Neural crest cell (in vitro differentiated cells): ENCODE measurements at places on chromosomes 7 and 10. TPM values are rescaled to one million over a fixed set of nuclear protein-coding genes. Genes with fewer than 3 reads are reported as not detected.

DNA sequence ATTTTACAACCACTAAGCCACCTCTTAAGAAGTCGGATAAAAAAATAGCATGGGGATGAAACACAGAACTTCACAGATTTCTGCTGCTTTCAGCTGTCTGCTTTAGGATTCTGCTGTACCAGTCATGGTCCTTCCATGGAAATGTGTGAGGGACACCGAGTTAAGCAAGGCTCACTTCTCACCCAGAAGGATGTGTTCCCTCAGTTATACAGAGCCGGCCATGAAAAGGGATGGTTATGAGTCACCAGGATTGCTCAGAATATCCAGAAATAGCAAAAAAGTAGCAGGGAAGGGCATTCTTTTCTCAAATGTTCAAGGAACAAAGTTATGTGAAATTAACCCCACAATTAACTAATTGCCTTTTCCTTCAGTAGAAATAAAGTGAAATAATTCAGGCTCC is 124.4 kb downstream of the AMPH start:
- DNase-seq: no peak
- H3K4me3 ChIP-seq: no peak overlapping the region
- H3K27me3 ChIP-seq: peaks cover 43% of the 10 kb centered on the region
- no peaks in the 10 kb centered on the region for H3K36me3 ChIP-seq
- H3K27ac ChIP-seq: no peak overlapping the region

DNA sequence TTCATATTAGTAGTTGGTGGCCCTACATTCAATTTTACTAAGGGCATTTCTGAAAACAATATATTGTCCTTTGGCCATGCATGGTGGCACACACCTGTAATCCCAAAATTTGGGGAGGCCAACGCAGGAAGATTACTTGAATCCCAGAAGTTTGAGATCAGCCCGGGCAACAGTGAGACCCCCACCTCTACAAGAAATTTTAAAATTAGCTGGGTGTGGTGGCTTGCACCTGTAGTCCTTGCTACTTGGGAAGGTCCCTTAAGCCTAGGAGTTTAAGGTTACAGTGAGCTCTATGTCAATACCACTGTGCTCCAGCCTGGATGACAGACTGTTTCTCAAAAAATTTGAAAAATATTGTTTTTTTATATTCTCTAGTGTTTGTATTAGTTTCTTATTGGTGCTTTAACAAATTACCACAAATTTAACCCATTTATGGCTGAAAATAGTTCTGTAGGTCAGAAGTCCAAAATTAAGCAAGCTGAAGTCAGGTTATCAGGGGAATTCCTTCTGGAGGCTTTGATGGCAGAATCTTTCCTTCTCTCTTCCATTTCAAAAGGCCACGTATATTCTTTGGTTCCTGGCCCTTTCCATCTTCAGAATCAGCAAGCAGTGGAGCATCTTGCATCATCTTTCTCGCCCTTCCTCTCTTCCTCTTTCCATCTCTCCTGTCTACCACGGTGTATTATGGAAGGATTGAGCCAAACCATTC is 12.4 kb downstream of the CBX3 start:
- no peak overlapping the region for H3K27ac ChIP-seq
- peaks cover 22% of the 10 kb centered on the region for H3K4me1 ChIP-seq
- H3K36me3 ChIP-seq: peaks cover 18% of the 10 kb centered on the region
- DNase-seq: no peak

GRCh38 chr7:148337246-148337965 is 253.2 kb upstream of the C7orf33 start:
- peaks cover 84% of the 10 kb centered on the region for H3K27me3 ChIP-seq
- H3K27ac ChIP-seq: no peak overlapping the region
- H3K4me1 ChIP-seq: peaks cover 34% of the 10 kb centered on the region
- no peak for DNase-seq
- H3K36me3 ChIP-seq: peaks cover 4% of the 10 kb centered on the region

Gene CAMK2B
- 1.6 and 2.4 TPM in 2 replicates for total RNA-seq

DNA sequence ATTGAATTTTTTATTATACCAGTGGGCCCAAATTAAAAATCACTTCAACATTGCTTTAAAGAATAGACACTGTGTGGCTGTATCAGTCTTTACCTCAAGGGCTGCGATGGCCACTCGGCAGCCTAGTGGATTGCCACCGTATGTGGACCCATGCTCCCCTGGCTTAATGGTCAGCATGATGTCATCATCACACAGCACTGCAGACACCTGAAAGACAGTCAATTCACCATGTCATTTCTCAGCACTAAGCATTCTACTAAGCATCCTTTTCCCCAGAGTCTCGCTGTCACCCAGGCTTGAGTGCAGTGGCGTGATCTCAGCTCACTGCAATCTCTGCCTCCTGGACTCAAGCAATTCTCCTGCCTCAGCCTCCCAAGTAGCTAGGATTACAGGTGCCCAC is 17.1 kb downstream of the OAT start:
- peaks cover 3% of the 10 kb centered on the region for H3K4me1 ChIP-seq
- H3K27me3 ChIP-seq: no peaks in the 10 kb centered on the region
- peaks cover 5% of the 10 kb centered on the region for H3K36me3 ChIP-seq

Gene WIPF3
- total RNA-seq: 4.0 and 5.1 TPM in 2 replicates

Gene GLI3
- 136 and 141 TPM in 2 replicates for total RNA-seq

- H3K27me3 ChIP-seq: peaks cover 74% of the 10 kb centered on the region
- H3K27ac ChIP-seq: no peak overlapping the region
- no peak overlapping the region for H3K4me3 ChIP-seq
- H3K36me3 ChIP-seq: no peaks in the 10 kb centered on the region
- DNase-seq: no peak
Observed at GRCh38 chr10:63766745-63767137, 245.5 kb downstream of the REEP3 start.

GRCh38 chr10:132571650-132572544 is 34.3 kb downstream of the INPP5A start:
- no peaks in the 10 kb centered on the region for H3K27me3 ChIP-seq
- no peaks in the 10 kb centered on the region for H3K36me3 ChIP-seq
- H3K4me1 ChIP-seq: peaks cover 8% of the 10 kb centered on the region
- DNase-seq: no peak

Gene PRRT4
- total RNA-seq: 3.1 and 3.3 TPM in 2 replicates

- H3K27ac ChIP-seq: no peak overlapping the region
- no peak overlapping the region for H3K4me3 ChIP-seq
- H3K27me3 ChIP-seq: no peaks in the 10 kb centered on the region
- DNase-seq: no peak
- H3K36me3 ChIP-seq: no peaks in the 10 kb centered on the region
Observed at GRCh38 chr10:71750986-71751385, 22.3 kb downstream of the VSIR start.

Gene CALHM1
- not detected in 2 replicates for total RNA-seq

DNA sequence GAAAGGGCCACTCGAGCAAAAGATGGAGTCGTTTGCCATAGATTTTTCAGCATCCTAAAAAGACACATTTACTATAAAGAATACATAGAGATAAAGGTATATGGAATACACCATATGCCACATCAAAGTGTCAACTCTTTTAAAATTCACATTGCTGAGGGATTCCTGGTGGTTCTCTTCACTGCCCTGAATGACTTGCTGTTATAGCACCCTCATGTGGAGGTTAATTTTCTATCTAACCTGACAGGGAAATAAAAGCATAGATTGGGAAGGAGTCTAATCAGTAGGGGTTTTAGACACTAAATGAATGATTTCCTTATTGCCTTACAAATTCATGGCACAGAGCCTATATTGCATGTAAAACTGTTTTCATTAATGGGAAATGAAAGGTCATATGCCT is 25.9 kb downstream of the DNAH11 start:
- DNase-seq: no peak
- no peaks in the 10 kb centered on the region for H3K27me3 ChIP-seq
- no peak overlapping the region for H3K4me3 ChIP-seq
- H3K36me3 ChIP-seq: no peaks in the 10 kb centered on the region

Gene MBLAC1
- total RNA-seq: 2.1 and 2.4 TPM in 2 replicates

Gene TBXAS1
- total RNA-seq: 4.1 and 5.7 TPM in 2 replicates
